ENCODE measurements at places on chromosomes 2 and 18. TPM values are rescaled to one million over a fixed set of nuclear protein-coding genes. Genes with fewer than 3 reads are reported as not detected.

DNA sequence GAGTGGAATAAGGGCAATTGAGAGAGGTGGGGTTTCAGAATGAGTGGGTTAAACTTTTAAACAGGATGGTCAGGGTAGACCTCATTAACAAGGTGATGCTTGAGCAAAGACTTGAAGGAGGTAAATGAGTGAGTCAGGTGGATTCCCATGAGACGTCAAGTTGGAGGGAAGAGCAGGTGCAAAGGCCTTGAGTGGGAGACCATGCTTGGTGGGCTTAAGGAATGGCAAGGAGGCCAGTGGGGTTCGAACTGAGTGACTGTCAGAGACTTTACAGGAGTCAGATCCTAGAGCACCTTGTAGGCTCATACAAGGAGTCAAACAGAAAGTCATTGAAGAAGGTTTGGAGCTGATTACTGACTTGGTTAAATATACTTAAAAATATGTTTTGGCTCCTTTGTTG lies 284.1 kb downstream of the CYRIA start:
- DNase-seq = no peak

GRCh38 chr2:154402213-154402612 lies 296.3 kb upstream of the KCNJ3 start:
- no peak for DNase-seq

DNA sequence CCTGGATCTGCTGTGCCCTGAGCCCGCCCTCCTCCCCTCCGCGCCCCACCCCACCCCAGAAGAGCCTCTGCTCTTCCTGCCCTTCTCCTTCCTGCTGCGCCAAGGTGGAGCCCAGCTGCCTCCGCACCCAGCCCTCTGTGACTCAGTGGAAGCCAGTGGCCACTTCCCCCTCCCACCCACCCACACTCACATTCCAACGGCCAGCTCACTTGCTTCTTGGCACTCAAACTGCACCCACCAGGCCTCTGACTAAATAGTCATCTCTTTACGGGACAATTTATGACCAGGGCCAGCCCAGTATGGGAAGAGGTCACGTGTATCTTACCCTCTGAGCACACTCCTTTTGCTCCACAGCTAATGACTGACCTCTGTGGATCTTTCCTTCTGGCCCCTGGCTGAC lies 150.4 kb upstream of the SLC1A4 start:
- DNase-seq = no peak

Gene COL4A3
- 11.0 TPM for total RNA-seq

Gene LDLRAD4
- 25.9 TPM for total RNA-seq

GRCh38 chr2:236744281-236744705 lies 174.7 kb downstream of the ACKR3 start:
- DNase-seq = no peak

- DNase-seq = no peak
These were observed 86.9 kb downstream of the MCFD2 start for GRCh38 chr2:46828491-46829230.

DNA sequence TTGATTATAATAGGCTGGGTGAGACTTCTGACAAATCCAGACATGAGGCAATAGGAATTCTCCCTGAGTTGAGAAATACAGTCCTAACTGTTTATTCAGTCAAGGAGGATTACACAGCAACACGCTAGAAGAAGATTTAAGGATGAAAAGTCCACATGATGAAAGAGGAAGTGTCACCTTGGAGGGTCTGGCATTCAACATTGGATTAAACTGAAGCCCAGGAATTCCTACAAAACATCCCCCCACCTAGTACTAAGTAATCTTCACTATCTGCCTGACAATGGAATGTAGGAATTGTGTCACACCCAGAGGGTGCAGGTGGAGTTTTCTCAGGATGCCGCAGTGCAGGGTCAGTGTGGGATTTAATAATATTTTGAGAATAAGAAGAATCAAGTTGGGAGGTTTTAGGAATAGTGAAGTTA lies 142.4 kb downstream of the SOCS6 start:
- DNase-seq = no peak

DNA sequence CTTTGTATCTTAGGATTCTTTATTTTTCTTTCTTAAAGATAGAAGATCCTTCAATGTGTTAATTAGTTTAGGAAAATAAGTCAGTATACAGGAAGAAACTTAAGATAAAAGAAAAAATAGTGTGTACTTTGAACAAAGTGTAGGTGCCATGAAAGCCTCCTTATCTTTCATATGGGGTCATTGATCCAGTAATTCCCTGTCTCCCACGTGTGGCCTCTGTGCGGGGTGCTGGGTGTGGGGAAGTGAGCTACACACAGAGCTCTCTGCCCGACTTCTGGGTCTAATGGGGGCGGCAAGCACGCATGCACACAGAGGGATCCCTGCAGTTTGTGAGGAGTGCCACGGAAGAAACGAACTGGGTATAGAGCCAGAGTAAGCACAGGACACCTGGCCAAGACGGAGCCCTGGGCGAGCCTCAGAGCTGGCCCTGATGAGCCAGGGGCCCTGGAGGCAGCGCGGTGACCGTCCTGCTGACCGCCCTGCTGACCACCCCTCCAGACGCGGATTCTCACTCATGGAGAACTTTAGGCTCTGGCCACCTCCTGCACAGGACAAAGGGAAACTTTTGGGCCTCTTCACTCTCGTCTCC lies 253.5 kb downstream of the ACKR3 start:
- DNase-seq = no peak

Gene POTEE
- 67.6 TPM for total RNA-seq

DNA sequence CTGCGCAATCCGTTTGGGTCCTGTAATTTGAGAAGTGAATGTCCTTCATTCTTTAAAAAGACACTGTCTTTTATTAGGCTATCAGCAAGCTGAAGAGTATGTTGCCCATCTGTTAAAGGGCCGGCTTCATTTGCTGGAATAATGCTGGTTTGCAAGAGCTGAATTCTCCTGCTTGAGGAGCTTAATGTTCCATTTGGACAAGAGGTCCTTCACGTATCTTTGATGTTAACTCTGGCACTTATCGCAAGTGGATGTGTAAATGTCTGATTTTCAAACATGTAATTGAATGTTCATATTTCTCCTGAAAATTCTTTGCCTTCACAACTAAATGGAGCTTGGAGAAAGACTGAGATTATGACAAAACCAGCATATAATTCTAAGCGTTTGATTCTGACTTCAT lies 280.8 kb upstream of the NRP2 start:
- DNase-seq = no peak

Gene ZNF804A
- total RNA-seq = 0.63 TPM

DNA sequence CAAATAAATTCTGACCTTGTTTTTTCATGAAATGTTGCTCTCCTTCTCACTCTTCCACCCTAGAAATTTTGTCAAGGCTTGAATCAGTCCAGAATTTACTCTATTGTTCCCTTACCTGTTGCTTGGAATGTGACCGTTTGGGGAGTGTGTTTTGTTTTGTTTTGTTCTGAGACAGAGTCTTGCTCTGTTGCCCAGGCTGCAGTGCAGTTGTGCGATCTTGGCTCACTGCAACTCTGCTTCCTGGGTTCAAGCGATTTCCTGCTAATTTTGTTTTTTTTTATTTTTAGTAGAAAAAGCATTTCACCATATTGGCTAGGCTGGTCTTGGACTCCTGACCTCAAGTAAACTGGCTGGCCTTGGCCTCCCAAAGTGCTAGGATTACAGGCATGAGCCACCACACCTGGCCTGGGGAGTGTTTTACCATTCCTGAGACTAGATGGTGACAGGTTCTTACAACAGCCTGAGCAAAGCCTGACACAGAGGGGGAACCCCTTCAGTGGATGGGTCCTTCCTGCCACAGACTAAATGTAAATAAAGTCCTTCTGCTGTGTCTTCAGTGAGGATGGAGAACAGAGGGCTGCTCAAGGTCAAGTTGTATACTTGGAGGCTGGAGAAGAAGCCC lies 52.0 kb downstream of the HAUS1 start:
- no peak for DNase-seq

DNA sequence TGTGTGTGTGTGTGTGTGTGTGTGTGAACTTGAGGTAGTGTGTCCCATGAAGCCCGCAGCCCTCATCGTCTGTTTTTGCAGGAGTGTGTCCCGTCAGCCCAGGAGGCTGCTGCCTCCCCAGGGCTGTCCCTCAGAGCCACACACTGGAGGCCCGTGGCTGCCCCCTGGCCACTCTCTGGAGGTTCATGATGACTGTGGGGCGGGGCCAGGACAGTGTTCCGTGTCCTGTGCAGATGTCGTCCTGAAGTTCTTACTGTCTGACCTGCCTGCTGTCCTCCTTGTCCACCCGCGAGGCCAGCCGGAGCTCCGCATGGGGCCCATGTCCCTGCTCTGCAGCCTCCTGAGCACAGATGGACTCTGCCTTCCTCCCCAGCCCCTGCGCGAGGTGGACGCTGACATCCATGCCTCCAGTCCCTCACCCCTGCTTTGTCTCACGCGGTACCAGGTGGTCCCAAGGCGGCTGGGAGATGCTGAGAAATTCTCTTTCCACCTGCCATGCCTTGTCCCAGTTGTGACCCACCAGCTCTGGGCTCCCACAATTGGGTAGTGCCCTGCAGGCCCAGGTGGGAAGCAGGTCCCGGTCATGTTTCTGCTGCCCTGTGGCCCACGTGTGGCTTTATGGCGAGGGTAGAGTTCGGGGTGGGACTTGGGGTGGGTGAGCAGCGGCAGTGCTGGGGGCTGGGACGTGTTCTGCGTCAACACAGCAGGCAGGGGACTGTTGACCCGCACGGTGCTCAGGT lies 92.8 kb downstream of the NFATC1 start:
- DNase-seq = no peak

DNA sequence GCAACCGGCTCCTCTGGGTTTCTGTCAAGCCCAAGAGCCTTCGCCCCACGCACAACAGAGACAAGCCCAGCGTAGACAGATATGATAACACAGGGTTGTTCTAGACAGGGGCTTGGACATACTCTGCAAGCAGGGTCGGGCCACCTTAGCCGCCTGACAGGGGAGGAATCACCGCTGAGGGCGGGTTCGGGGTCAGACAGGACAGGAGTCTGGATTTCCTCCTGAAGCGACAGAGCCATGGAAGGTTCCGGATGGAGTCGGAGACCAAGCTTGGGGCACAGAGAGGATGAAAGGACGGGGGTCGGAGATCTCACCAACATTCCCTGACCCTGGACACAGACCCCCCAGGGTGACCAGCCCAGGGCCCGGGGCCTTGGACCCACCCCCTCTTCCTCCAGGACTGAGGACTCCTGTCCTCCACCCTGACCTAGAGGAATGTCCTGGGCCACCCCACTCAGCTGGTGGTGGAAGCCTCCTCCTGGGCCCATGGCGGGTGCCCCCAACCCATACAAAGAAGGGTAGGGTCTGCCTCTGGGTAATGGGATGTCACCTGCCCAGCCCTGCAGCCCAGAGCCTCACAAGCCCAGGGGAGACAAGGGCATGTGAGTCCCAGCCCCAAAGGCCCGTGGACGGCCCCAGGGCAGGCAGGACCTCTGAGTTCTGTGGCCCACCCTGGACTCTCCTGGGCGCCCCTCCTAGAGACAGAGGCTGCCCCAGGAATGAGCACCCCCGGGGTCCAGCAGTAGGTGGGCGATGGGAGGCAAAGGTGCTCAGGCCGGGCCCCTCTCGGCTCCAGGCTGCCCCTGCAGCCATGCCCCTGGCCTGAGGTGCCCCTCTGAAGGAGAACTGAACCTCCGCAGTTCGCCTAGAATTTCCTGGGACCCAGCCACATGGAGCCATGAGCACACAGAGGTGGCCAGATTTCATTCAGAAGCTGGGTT lies 44.1 kb upstream of the GPC1 start:
- DNase-seq = no peak

GRCh38 chr2:23689891-23690290 lies 237.0 kb downstream of the ATAD2B start:
- DNase-seq = no peak

DNA sequence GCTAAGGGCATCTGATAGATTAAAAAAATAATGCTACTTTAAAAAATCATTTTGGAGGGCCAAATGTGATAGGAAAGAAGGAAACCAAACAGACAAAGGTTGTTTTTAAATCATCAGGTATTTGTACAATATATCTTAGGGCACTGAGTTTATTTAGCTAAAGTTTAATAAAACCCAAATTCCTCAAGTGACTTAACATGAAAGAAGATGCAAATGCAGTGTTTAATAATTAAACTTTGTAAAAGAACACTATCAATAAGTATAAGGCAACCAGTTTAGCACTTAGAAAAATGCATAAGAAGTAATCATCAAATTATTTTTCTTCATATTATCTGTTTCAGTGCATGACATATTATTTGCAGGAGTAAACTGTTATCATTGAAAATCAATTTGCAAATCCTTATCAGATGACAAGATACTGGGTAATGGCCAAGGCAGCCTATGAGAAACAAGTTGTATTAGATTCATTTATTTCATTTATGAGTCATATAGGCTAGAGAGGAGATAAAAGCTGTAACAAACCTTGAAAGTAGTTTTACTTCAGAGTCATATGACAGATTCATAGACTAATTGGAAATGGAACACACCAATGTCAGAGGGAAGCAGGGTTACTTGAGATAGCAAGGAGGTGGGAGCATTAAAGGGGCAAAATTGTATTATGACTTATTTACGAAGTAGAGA lies 165.5 kb downstream of the GCA start:
- DNase-seq = no peak

Gene POTEC
- 70.2 TPM for total RNA-seq

Gene TMEM37
- total RNA-seq = 14.2 TPM

Gene LINC00305
- not detected for total RNA-seq

Gene ACVR1
- total RNA-seq = 14.9 TPM

GRCh38 chr2:120737340-120738101 lies 1.9 kb downstream of the GLI2 start:
- DNase-seq = peak; percentile 24

DNA sequence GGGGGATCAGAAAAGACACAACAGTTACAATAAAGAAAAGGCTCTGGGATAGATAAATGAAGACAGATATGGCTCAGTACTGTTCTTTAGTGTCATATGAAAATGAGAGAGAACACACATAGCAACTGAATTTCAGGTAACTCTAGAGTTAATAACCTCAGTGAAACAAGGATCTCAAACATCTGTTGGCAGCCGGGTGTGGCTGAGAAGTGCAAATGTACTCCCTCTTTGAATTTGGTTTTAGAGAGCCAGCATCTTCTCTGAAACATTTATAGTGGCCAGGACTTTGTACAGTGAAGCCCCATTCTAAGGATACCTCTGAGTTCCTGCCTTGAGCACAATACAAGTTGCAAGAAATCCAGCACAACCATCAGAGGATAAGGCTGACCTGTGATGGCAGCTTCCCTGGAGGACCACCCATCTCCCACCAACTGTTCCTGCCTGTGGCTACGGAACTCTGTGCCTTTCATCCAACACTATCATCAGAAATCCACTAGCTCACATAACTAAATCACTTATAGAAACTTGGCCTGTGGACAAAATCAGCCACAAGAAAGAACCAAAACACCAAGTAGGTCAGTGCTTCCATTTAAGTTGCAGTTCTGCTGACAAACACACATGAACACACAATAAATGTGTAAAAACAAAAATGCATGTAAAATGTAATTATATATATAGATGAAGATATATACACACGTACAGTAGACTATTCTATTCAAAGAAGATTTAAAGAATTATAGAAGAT lies 37.3 kb upstream of the PEX13 start:
- no peak for DNase-seq
